ENCODE measurements at places on chromosomes 11 and 22.

- DNase-seq: no peak
Observed at GRCh38 chr11:71542879-71543777, 5.1 kb upstream of the KRTAP5-9 start.

DNA sequence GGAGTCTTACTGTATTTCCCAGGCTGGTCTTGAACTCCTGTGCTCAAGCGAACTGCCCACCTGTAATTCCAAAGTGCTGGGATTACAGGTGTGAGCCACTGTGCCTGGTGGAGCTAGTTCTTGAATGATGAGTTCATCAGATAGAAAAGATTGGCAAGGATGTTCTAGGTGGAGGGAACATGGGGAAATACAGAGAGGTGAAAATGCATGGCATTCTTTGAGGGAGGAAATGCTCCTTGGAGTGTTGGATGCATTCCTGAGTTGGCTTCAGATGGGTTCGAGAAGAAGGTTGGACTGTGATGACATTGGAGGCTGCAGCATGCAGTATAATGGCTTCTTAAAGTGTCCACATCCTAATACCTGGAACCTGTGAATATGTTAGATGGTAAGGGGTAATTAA lies 4.4 kb downstream of the DDX10 start:
- DNase-seq: no peak

DNA sequence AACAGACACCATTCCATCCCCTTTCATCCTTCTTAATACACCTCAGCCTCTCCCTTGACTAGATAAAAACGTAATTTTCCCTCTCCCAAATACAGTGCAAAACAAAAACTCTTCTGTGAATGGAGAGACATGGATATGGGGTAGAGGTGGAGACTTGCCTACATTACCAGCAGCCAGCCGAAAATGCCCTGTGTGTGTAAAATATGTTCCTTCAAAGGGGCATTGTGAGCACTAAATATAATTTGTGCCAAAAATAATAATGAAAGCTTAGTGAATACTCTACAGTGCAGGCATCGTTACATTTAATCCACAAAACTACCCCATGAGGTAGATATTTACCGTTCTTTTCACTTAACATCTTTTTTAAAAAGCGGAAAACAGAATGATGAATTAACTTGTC lies 1.0 kb upstream of the TRIM44 start:
- DNase-seq: no peak

GRCh38 chr11:59617876-59618275 lies 2.3 kb upstream of the OSBP start:
- no peak for DNase-seq

GRCh38 chr11:123375832-123376231 lies 54.2 kb upstream of the GRAMD1B start:
- no peak for DNase-seq

DNA sequence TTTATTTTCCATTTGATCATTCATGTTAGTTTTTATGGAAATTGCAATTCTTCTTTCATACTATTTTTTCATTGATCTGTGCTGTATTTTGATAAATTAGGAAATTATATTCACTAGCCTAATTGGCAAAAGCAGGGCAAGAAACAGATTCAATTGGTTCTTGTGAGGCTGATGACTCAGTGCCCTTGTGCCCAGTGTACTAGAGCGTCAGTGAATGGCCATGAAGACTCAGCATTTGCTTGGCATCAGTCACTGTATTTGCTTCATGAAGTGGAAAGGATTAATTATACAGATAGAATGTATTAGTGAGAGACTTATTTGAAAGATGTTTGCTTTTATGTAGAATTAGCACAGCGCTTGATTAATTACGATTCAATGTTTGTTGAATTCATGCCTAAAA lies 31.8 kb downstream of the MRGPRX1 start:
- no peak for DNase-seq

DNA sequence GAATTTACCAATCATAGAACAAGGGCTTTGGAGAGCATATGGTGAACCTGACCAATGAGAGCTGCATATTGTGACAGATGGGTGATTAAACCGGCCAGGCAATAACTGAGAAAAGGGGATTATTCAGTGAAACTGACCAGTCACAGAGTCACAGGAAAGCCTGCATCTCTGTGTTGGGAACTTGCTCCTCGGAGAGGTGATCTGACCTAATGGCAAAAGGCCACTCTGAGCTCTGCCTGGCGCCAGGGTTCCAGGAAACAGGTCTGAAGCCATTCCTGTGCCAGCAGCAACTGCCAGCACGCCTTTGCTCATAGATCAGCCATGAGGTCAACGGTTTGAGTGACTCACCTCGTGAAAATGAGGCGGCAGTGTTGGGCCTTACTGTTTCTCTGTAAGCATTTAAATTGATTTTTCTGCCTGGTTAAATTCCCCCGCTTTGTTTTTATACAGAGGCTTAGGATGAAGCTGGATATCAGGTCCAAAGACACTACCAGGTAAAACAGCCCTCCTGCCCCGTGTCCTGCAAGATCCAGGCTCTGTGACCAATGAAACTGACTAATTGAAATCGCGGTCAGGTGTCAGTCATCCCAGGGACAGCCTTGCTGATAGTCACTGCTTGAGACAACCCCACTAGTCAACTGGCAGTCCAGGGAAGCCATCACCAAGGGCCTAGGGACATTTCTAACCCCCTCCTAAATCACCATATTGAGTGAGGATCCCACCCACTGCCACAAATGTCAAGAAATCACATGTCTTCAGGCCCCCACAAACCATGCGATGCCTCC lies 35.8 kb upstream of the MYOD1 start:
- DNase-seq: no peak

DNA sequence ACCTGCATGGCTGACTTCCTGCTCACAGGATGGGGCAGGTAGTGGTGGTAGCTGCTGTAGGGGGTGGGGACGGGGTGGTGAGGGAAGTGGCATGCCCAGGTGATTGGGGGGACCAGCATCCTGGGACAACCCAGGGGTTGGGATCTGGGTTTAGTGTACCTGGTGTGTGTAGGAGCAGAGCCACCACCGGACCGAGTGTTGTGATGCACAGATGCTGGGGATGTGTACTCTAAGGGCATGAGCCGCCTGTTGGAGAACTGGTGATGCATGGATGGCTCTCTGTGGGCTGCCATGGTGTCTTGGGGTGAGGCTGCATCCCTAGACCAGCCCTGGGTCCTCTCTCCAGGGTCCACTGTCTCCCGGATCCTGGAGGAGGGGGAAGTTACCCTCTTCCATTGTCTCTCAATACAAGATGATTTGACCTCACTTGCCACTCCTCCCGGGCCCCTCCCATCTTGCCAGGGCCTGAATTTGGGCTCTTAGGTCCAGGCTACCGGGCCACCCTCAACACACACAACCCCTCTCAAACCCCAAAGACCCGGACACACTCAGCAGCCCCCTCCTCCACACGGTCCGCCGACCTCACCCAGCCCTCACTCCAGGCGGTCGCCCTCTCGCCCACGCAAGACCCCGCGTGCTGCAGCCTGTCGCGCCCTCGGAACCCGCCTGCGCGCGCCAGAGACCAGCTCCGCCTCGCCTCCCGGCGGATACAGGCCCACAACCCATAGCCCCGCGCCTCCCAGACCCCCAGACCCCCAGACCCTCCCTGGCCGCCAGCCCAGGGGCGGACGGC lies 619 bp downstream of the LRRC75B start:
- DNase-seq: no peak

GRCh38 chr22:47486569-47487312 lies 724.3 kb downstream of the TBC1D22A start:
- no peak for DNase-seq

DNA sequence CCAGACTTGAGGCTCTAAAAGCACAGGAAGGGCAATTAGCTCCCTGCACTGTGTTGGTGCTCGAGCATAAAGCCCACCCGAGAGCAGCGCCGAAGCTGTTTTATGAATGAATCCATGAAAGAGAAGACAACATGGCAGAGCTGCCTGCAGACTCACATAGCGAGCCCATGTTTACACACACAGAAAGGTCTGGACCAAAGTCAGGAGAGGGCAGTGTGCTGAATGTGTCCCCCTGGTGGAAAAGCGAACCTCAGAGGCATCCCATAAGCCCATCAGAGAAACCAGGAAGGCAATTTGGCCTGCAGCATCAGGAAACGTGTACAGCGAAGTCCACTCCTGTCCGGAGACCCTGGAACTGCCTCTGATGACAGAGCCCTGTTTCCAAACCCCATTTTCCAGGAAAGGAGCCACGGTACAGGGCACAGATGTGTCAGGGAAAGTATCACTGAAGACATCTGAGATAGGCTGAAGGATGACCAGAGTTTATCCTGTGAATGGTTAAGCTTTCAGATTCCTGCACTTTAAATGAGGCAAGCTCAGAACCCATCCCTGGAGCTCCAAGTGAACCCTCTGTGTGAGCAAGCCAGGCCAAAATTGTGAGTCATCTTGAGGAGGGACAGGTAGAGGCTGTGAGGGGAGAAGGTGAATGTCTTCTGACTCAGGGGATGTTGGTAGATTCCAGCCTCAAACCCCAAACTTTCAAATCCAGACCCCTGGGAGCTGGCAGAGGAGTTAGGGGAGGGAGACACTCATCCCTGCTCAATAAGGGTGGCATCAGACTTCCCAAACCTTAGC lies 36.9 kb downstream of the CHRDL2 start:
- no peak for DNase-seq

GRCh38 chr11:67418476-67419281 lies 3.2 kb downstream of the CARNS1 start:
- DNase-seq: no peak

DNA sequence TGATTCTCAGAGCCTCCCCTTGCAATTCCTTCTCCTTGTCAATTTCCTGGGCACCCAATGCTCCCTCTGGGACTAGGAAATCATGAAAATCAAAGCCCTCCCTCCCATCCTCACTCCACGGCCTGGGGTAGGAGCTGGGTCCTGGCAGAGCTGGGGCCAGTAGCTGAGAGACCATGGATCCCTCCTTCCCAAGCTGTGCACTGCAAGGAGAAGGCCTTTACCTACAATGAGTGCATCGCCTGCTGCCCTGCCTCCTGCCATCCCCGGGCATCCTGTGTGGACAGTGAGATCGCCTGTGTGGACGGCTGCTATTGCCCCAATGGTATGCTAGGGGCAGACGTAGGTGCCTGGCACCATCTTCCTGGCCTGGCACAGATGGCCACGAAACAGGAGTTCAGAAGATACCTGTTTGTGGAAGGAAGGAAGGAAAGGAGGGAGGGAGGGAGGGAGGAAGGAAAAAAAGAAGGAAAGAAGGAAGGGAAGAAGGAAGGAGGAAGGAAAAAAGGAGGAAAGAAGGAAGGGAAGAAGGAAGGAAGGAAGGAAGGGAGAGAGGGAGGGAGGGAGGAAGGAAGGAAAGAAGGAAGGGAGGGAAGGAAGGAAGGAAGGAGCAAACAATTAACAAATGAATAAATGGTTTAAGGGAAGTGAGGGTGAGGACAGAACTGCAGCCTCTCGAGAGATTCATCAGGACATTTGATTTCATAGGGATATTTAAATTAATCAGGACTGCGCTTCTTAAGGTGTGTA lies 12.5 kb downstream of the OTOG start:
- DNase-seq: no peak
